Mesenteric fat pad (tissue), 1 donor: ENCODE measurements at places on chromosomes 7 and 10. TPM values are rescaled to one million over a fixed set of nuclear protein-coding genes. Genes with fewer than 3 reads are reported as not detected.

MDFIC gene
- total RNA-seq: 125 TPM

DNA sequence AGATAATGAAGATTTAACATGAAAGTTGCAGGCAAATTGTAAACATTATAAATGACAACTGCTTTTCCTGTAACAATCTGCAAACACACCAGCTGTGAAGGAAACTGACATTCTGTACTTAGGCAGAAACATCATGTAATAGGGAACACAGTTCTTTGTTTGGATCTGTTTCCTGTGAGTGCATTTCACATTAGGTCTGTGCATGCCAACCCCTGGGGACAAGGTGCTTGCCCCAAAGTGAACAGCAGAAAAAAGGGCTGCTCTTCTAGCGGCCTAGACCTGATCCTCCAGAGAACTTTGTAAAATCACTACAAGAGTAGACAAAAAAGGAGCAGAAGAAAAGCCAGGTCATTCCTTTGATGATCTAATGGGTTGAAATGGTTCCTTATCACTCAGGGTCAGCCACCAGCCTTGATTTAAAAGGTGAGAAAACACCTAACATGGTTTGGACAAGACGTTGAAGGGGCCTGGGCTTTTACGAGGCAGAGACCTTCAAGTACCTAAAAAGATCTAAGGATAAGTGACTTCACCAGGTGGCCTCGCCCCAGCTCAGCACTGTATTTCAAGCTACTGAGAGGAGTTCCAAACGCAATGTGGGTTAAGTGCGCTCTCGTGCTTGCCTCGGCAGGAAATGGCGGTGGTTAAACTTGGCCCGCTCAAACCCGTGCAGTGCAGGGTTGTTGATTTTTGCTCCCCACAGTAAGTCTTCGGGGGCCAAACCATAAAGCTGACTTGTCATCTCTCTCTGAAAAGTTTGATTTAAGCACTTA is 249.7 kb downstream of the CREB5 start:
- DNase-seq: no peak

DNA sequence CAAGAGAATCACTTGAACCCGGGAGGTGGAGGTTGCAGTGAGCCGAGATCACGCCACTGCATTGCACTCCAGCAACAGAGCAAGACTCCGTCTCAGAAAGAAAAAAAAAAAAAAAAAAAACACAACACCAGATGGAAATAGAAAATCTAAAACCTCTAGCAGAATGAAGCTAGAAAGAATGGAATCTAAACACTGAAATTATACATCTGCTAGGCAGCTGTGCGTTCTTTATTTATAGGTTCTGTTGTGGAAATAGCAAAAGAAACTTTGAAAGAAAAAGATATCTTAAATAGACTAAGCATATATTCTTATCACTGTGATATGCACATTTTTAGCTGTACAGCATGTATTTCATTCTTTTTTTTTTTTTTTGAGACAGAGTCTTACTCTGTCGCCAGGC is 17.1 kb downstream of the BMPR1A start:
- no peak for DNase-seq

GRCh38 chr10:89431977-89432376 is 17.6 kb downstream of the IFIT5 start:
- DNase-seq: no peak

DNA sequence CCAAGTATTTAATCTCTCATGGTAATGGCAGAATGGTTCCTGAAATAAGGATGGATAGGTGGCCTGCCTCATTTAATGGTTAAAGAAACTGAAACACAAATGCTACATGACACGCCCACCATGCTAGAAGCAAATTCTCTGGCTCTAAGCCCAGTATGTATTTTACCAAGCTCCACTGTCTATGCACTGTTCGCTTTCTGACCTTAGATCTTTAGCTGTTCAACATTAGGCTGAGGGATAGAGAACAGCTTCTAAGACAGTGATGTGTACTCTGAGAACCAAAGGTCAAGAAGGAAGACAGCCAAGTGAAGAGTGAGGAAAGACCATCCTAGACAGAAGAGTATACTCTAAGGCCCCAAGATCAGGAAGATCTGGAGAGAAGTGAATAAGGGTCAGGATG is 26.6 kb downstream of the FAM3C start:
- no peak for DNase-seq

- no peak for DNase-seq
Observed at GRCh38 chr10:17523917-17524316, 69.5 kb upstream of the ST8SIA6 start.

DNA sequence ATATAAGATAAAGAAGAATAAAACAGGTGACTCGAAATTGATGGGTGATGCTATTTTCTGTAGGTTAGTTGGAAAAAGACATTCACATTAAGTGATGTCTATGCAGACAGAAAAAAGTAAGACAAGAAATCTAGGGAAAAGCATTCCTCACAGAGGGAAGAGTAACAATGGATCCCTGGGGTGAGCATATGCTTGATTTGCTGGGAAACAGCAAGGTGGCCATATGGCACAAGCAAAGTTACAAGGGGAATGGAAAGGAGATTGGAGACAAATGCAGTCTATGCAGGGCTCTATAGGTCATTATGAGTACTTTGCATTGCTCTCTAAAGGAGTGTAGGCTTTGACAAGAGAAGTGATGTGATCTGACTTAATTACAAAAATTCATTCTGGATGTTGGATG is 90.9 kb upstream of the ZNF804B start:
- DNase-seq: no peak
